ENCODE measurements at places on chromosomes 12 and 14. TPM values are rescaled to one million over a fixed set of nuclear protein-coding genes. Genes with fewer than 3 reads are reported as not detected.

Gene NCOR2
- total RNA-seq: 177 TPM

Gene LRRC9
- total RNA-seq: not detected

Gene CCDC197
- total RNA-seq: not detected

Gene KCNC2
- not detected for total RNA-seq

Gene ATG14
- total RNA-seq: 5.3 TPM

Gene TAS2R30
- total RNA-seq: 0.06 TPM

Gene KLRC3
- total RNA-seq: 0.16 TPM

Gene GARIN6
- not detected for total RNA-seq

Gene TMEM63C
- total RNA-seq: 5.4 TPM

Gene PRH2
- total RNA-seq: not detected

Gene DIP2B
- 13.8 TPM for total RNA-seq

Gene IAPP
- total RNA-seq: not detected

Gene CACNA2D4
- total RNA-seq: not detected
